GM23248 (cell line): ENCODE measurements at places on chromosomes 12 and 14. TPM values are rescaled to one million over a fixed set of nuclear protein-coding genes. Genes with fewer than 3 reads are reported as not detected.

Gene KLRD1
- total RNA-seq, result 0.11 and 0.13 TPM in 2 replicates

Gene GLIPR1L1
- total RNA-seq, result not detected in 2 replicates

Gene TSPAN11
- total RNA-seq, result 0.76 and 1.9 TPM in 2 replicates

Gene LYZ
- not detected in 2 replicates for total RNA-seq

Gene CCND2
- 4.2 and 4.9 TPM in 2 replicates for total RNA-seq

Gene RAB5B
- total RNA-seq, result 47.0 and 58.6 TPM in 2 replicates

Gene SIX6
- not detected in 2 replicates for total RNA-seq

DNA sequence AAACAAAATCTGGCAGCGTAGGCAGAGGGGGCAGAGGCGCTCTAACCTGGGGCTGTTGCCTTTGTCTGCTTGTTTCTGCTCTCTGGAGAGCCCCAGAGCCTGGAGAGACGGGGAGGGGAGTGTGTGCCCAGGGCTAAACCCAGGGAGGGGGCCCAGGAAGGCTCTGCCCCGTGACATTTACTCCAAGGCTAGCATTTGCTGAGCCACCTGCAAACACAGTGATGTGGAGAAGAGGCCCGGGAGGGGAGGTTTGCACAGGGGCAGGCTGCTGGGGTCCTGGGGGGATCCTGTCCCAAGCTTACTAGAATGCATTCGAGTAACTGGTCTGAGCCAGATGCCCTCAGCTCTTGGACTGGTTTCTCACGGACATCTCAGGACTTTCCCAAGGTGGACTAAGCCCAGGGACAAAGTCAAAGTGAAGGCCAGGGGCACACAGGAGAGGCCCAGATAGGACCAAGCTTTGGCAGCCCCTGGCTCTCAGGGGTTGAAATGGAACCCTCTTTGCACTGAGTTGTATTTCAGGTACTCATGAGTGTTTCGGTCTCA is 12.0 kb downstream of the MEG3 start:
- H3K4me1 ChIP-seq, result peaks cover 17% of the 10 kb centered on the region
- peaks cover 4% of the 10 kb centered on the region; the same call in 1 of the 2 replicates for H3K36me3 ChIP-seq
- no peak overlapping the region for H3K27ac ChIP-seq
- no peak for DNase-seq

GRCh38 chr12:20282401-20282800 is 85.9 kb upstream of the PDE3A start:
- no peak for DNase-seq
- no peaks in the 10 kb centered on the region for H3K36me3 ChIP-seq
- no peak overlapping the region for H3K4me3 ChIP-seq
- H3K27me3 ChIP-seq, result 0 out of 2 replicates have a peak, but pooled peaks cover 4% of the 10 kb centered on the region
- H3K27ac ChIP-seq, result no peak overlapping the region

- no peaks in the 10 kb centered on the region for H3K36me3 ChIP-seq
- peaks cover 17% of the 10 kb centered on the region for H3K27me3 ChIP-seq
- no peak overlapping the region for H3K4me3 ChIP-seq
- DNase-seq, result no peak
- no peaks in the 10 kb centered on the region for H3K4me1 ChIP-seq
Observed at GRCh38 chr14:23661542-23661941, 25.4 kb downstream of the DHRS2 start.

DNA sequence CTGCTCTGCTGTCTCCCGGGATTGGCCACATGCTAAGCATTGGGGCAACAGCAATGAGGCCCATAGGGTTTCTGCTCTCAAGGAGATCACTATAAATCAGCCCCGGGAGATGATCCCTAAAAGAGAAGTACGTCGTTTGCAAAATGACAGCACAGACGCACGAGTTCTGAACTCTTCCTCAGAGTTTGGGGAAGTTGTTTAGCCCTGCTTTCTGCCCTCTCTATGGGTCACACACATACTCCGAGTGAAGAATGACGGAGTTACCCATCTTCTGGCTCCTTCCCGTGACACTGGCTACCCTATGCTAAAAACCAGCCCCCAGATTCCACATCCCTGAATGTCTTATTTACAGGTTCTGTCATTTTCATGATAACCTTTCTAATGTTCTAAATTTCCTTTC is 258.0 kb upstream of the PLEKHG7 start:
- peaks cover 2% of the 10 kb centered on the region for H3K4me1 ChIP-seq
- H3K27ac ChIP-seq, result no peak overlapping the region
- DNase-seq, result no peak
- no peaks in the 10 kb centered on the region for H3K27me3 ChIP-seq
- H3K4me3 ChIP-seq, result no peak overlapping the region
- H3K36me3 ChIP-seq, result no peaks in the 10 kb centered on the region

DNA sequence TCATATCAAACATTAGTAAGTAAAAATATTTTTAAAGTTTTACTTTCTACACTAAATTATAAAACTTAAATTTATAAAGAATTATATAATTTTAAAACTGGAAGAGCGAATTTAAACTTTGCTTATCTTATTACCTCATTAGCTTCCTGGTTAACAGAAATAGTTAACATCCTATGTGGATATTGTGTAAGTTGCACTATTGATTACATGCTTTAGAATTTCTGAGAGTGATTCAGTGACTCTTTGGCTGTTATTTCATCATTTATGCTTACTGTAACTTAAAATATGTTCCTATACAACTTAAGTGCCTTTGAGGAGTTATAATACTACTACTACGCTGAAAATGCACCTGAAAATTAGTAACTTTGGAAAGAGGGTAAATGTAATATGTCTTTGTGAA is 101.4 kb downstream of the FOXA1 start:
- H3K4me3 ChIP-seq, result no peak overlapping the region
- H3K36me3 ChIP-seq, result no peaks in the 10 kb centered on the region

DNA sequence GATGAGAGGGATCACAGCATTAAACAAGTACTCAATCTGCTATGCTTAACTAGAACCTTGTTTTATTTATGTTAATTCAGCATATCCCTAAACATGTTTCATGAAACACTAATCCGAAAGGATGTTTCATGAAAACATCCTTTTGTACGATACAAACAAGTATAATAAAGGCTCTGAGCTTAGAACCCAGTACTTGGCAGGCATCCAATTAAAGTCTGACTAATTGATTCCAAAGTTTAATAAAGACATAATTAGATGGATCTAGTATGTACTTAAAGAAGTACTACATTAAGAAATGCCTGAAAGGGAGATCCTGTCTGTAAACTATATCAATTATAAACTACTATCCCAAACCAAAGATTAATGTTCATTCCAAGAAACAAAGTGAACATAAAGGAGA is 51.8 kb downstream of the SCAF11 start:
- peaks cover 43% of the 10 kb centered on the region for H3K36me3 ChIP-seq
- no peak overlapping the region for H3K4me3 ChIP-seq
- H3K4me1 ChIP-seq, result no peaks in the 10 kb centered on the region
- no peak overlapping the region for H3K27ac ChIP-seq
- DNase-seq, result no peak

DNA sequence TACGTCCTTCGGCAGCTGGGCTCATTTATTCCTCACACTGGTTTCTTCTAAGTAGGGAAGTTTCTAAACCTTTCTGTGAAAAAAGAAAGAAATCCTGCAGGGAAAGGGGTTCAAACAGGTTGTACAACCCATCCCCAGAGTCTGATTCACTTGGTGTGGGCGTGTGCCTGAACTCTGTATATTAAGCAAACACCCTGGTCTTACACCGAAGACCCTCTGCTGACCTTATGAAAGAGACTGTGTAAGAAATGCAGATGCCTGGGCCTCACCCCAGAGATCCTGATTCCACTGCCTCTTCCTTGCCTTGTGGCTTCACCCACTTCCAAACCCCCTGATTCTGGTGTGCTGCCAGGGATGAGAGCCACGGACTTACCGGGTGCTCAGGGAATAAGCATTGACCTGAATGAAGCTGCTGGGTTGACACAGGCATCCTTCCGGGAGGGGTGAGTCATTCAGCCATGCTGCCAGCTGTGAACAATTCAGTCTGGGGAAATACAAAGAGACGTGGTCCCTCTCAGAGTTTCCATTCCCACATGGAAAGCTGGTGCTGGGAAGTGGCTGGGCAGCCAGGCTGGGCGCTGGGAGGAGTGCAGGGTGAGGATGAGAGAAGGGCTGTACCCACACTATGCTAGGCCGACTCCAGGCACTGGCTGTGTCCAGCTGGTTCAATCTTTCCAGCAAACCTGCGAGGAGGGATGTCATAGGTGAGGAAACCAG is 26.5 kb upstream of the ACTN1 start:
- peaks cover 18% of the 10 kb centered on the region for H3K4me1 ChIP-seq
- peak overlapping the region; percentile 23 for H3K4me3 ChIP-seq
- DNase-seq, result peak; percentile 97

DNA sequence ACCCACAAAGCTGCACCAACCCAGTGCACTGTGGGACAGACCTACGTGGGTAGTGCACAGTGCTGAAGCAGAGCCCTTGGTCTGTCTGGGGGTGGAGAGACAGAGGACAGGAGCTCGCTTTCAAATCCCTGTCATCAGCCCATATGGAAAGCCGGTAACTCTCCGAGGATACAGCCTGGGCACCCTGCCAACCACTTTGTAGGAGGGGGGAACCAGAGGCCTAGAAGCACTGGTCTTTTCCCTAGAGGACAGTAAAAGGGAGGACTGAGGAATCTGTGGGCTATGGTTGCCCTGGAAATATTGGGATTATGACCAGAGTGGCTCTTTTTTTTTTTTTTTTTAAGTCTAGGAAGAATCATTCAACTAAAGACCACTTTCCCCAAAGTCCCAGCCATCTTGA is 74.3 kb downstream of the MAP3K9 start:
- no peaks in the 10 kb centered on the region; the same call in 1 of the 2 replicates for H3K27me3 ChIP-seq
- no peak overlapping the region for H3K4me3 ChIP-seq
- DNase-seq, result no peak

GRCh38 chr12:105831372-105831771 is 307.4 kb downstream of the NUAK1 start:
- no peaks in the 10 kb centered on the region for H3K4me1 ChIP-seq
- no peak overlapping the region for H3K27ac ChIP-seq
- H3K4me3 ChIP-seq, result no peak overlapping the region
- DNase-seq, result no peak

GRCh38 chr12:30180602-30181001 is 396.9 kb upstream of the TMTC1 start:
- no peaks in the 10 kb centered on the region for H3K4me1 ChIP-seq
- peaks cover 7% of the 10 kb centered on the region; the same call in 1 of the 2 replicates for H3K27me3 ChIP-seq
- no peak overlapping the region for H3K27ac ChIP-seq
- no peak overlapping the region for H3K4me3 ChIP-seq
- DNase-seq, result no peak
